ENCODE measurements at places on chromosomes 3 and 15.

DNA sequence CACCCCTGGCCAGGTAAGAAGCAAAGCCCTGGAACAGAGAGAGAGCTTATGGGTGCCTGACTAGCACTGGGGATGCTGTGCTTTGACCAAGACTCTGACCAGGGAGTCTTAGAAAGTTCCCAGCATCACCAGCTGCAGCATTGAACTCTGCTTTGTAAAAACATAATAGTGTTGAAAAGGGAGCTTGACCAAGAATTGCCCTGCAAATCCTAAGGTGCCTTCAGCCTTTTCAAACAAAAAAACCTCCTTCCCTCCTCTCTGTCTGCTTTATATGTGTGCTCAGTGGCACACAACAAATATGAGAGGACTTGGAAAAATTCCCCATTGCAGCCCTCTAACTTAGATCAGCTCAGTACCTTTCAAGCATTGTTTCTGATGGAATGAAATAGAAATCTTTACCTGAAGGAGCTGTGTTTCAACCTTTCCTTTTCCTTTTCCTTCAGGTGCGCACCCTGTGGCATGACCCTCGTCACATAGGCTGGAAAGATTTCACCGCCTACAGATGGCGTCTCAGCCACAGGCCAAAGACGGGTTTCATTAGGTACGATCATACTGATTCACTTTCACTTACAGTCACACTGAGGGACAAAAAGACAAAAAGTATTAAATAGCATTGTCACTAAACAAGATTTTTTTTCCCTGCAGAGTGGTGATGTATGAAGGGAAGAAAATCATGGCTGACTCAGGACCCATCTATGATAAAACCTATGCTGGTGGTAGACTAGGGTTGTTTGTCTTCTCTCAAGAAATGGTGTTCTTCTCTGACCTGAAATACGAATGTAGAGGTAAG is 13.0 kb downstream of the THBS1 start:
- no peak for DNase-seq

DNA sequence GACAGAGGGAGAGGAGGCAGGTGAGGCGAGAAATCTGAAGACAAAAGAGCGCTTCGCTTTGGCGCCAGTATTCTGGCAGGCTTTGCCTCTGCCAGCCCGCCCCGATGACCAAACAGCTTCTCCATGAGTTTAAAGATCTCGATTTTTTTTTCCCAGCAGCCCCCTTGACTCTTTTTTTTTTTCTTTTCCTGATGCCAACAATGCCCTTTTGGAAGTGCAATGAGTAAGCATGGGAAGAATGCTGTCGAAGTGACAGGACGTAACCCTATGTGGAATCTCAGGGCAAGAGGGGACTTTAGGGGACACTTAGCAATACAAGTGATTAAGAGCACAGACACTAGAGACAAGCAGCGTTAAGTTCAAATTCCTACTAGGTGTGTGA is 211.7 kb downstream of the FGF12 start:
- no peak for DNase-seq

DNA sequence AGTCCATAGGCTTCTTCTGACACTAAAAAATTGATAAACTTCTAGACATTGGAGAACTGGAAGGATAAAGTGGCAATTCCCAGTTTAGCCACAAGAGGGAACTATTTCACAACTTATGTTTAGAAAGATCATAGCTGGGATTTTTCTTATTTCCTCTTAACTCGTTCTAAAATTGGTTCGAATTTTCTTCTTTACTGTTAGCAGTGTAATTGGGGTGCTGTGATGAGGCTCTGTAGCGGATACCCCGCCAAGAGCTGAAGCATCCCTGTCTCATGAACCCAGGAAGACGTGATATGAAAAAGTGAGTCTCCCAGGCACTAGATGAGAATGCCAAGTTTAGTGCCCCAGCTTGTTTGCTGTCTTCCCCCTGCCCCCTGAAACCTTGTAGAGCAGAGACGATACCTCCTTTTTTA is 85.1 kb downstream of the PDCD6IP start:
- DNase-seq: no peak

DNA sequence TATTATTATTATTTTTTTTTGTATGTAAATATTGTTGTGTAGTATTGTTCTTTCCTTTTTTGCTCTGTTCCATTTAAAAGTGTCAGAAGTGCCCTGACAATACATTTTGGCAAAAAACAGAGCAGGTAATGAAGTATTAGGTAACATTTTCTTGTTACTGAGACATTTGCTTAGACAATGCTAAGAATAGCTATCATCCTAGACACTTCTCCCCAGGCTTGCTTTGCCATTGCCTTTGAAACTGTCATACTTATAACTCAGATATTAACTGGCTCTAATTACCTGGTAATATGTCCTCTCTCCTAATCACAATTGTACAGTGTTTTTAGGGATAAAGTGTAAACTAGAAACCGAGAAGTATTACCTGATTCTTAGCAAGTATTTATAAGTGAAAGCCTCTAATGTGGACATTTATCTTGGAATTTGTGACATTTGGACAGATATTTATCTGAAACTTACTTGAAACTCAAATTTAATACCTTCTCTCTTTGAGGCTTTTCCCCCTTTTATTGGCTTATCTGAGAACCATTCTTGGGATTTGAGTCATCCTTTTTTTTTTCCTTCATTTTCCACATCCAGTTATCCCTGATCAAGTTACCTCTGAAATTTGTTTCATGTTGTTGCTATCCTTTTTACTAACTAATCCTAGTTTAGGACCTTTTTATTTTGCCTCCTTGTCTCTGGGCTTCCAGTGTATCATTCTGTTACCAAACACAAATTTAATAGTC is 13.1 kb downstream of the ARIH1 start:
- DNase-seq: no peak

GRCh38 chr3:49674497-49674983 is 389 bp downstream of the APEH start:
- no peak for DNase-seq

- no peak for DNase-seq
These were observed 32.8 kb downstream of the MYH15 start for GRCh38 chr3:108477511-108478147.

- no peak for DNase-seq
These were observed 928.3 kb downstream of the NSUN3 start for GRCh38 chr3:94990952-94991705.

- DNase-seq: no peak
These were observed 11.1 kb downstream of the ARHGAP31 start for GRCh38 chr3:119305286-119305685.

DNA sequence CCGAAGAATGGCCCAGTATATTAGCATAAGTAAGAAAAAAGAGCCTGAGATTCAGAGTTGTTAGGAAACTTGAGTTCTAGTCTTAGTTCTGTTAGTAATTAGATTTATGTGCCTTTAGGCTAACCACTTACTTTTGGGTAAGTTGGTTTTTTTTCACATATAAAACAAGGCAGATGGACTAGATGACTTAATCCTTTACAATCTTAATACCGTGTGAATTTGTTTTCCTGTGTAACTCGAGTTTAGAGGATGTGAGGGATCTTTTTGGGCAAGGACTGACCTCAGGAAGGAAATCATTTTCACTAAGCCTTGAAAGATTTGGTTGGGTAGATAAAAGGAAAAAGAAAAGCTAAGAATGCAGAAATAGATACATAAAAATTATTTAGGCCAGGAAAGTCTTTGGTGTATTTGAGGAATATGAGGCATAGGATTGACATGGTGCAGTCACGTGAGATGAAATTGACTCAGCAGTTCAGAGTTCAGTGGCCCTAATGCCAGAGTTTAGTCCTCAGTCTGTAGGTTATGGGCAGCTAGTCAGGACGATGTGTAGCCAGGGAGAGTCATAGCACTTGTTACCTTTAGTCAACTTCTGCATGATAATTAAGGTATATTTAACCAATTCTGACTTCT is 34.6 kb downstream of the PAK2 start:
- no peak for DNase-seq

DNA sequence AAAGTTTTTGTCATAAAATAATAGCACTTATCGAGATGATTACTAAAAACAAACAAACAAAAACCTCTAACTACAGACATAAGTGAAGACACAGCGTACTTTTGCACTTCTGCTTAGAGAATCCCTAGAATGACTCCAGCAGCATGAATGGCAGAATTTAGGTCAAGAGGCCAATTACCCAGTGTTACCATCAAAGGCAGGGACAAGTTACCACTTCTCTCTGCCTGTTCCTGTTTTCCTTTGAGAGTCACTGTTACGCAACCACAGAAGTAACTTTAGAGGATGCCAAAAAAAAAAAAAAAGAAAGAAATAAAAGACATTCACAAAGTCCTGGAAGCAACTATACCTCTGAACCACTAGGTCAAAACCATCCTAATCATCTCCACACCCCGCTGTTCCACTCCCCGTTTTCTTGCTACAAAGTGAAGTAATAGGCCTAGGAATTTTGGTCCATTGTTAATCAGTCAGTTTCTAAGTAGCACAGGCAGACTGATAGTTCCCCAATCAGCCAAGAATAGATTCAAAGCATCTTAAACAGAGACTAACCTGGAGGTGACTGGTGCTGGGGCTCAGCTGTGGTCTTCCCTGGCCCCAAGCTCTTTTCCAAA is 41.9 kb downstream of the FMN1 start:
- DNase-seq: no peak

GRCh38 chr15:70382762-70383458 is 285.2 kb upstream of the TLE3 start:
- DNase-seq: no peak

DNA sequence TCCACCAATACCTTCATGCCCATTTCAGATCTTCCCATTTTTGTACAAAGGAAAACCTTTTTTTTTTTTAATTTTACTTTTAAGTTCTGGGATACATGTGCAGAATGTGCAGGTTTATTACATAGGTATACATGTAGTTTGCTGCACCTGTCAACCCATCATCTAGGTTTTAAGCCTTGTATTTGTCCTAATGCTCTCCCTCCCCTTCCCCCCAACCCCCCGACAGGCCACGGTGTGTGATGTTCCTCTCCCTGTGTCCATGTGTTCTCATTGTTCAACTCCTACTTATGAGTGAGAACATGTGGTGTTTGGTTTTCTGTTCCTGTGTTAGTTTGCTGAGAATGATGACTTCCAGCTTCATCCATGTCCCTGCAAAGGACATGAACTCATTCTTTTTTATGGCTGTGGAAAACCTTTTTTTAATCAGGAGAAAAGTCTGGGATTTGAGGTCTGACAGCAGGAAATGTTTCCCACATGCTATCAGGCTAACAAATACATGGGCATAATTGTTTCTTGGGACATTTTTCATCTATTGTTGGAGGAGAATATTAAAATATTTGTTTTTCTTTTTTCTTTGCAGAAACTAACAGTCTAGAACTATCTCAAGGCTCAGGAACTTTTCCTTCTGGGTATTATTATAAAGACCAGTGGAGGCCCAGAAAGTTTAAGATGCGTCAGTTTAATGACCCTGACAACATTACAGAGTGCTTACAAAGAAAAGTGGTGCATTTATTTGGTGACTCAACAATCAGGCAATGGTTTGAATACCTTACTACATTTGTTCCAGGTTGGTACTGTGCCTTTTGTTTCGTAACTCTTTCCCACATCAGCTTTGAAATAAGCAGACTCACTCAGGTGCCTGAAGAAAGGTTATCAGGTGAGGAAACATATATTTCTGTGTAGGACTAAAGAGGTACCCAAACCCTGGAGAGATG is 32.8 kb upstream of the NFKBIZ start:
- no peak for DNase-seq

Measured in caudate nucleus (tissue), 63 donors.